ENCODE measurements at places on chromosomes 13 and 19.
A peak's percentile ranks its signal among the peaks of the same experiment; 100 is the strongest.

- no peak for DNase-seq
Observed at GRCh38 chr19:54480051-54480450, 7.0 kb upstream of the CDC42EP5 start.

DNA sequence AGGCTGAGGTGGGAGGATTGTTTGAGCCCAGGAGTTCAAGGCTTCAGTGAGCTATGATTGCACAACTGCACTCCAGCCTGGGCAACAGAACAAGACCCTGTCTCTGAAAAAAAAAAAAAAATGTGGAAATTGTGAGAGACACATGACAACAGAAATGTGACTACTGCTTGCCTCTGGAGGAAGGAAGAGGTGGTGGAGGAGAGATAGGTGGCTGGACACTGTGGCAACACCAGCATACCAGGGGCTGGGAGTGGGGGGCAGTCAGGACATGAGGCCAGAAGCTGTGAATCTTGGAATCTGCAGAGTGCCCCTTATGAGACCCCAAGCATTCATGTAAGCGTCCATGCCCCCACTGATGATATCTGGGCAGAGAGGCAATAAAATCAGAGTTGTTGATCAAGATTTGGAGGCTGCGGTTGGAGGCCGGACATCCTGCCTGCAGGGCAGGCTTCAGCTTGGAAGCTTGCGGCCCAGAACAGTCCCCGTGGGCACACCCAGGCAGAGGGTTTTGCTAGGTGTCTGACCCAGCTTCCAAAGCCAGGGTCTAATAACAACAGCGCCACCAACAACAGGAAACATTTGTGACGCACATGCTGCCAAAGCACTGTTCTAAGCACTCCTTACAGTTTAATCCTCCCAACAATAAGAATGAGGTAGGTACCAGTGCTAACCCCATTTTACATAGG is 16.9 kb downstream of the FAM187B start:
- peak; percentile 83 for DNase-seq

DNA sequence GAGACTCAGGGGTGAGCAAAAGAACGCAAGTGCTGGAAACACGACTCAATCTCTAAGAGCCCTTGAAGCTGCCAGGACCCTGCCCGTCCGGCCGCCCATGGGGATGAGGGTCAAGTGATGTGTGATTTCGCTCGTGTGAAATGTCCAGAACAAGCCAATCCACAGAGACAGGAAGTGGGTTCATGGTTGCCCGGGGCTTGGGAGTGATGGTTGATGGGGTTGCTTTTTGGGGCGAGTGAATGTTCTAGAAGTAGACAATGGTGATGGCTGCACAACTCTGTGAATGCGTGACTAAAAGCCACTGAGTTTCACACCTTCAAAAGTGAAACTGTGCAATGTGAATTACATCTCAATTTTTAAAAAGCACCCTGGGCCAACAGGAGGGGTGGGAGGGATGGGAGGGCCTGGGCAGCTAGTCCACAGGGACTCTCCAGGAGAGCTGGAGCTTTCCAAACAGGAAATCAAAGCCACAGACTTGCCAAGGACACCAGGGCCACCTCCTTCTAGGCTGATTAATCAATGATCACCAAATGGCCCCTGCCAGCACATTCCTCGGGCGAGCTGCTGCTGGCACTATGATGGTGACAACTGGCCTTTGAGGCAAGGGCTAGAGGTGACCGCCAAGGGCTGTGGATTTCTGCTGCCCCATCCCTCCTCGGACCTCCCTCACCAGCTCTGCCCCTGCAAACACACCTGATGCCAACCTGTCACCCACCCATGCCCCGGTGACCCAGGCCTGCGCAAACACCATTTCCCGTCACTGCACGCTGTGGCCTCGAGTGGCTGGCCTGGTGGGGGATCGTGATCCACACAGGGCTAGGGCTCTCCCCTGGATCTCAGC is 14.0 kb downstream of the DPP9 start:
- no peak for DNase-seq

- DNase-seq = no peak
Observed at GRCh38 chr13:112972867-112973576, 4.0 kb downstream of the MCF2L start.

DNA sequence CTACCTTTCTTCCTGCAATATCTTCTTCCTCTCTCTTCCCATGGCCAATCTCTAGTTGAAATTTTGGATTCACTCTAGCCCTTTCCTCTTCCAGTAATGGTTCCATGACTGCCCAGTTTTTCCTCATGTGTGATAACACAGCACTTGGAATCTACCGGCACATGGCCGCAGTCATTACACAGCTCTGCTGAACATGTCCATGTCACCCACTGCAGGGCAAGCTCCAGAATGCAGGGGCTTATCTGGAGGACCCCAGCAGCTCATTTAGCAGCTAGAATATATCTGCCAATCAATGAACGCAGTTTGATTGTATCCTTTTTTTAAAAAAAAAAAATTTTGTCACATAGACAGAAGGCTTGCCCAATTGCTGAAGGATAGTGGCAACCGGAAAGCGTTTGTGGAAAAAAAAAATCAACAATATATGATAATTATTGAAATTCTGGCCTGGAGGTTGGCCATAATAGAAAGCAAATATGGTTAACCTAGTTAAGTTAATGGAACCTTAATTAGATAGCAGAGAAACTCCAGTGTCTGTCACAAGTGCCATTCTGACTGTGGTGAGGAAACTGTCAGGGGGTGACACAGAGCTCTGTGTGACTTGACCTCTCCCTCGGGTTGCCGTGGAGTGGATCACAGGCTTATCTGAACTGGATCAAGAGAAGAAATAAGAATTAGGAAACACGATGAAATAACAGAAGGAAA is 426.7 kb downstream of the LIG4 start:
- no peak for DNase-seq

DNA sequence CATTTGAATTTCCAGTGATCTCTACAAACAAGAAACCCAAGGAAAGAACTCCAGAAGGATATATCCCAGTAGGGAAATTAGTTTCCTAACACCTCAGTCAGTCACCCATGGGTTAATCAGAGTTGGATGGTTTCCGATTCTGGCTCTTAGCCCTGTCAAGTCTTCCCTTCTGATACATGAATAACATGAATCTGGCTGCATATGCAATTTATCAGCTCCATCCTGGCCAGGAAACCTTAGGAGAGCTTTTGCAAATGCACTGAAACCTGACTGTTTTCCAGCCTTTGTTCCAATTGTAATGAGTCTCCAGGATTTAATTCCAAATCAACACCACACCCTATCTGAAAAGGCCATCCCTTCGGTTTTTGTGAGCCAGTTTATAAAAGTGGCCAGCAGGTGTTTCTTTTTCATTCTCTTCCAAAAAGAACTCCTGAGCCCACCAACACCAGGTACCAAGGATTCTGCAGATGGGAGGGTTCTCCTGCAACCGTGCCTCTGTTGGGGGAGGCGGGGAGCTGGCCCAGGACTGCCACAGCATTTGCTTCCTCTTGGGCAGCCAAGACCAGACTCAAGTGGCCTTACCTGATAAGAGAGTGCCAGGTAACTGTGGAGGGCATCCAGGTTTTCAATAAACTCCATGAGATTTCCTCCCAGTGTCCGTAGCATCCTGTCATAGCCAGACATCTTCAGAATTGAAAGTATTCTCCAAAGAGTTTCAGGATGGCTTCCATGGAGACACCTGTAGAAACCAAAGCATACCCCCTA is 77.5 kb downstream of the C13orf42 start:
- no peak for DNase-seq

DNA sequence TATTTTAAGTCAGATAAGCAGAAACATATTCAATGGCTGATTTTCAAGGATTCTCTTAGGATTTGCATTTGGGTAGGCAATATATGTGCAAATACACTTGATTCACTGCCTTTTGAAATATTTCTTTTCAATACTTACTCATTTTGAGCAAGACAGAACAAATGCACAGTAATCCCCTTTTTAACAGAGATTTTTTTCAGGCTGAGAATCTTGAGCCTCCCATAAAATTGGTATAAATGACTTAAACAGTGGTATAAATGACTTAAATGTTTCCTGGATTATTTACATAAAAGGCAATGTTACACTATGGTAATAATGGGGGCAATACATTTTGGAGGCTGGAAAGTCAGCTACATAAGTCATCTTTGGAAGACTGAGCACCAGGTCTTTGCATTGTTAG is 389.0 kb downstream of the OLFM4 start:
- DNase-seq = no peak

- no peak for DNase-seq
Observed at GRCh38 chr19:35120492-35120891, 4.9 kb downstream of the FXYD3 start.

- no peak for DNase-seq
Observed at GRCh38 chr13:111640006-111640405, 319.6 kb downstream of the TEX29 start.

DNA sequence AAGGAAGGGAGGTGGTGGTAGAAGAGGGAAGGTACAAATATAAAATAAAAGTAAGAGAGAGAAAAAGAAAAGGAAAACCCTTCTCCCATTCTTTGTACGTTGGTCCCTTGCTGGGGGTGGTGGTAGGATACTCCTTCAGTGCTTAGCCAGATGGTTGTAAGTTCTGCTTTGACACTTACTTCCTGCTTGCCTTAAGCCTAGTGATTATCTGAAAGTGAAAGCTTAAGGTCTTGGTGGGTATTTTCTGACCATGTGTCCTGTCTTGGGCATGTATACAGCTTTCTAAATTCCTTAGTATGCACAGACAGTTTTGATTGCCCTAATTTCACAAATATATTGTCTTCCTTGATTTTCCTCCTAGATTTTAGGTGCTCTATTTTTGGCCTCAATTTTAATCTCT is 314.8 kb downstream of the PCDH17 start:
- no peak for DNase-seq

GRCh38 chr13:38684714-38685113 is 2.2 kb upstream of the FREM2 start:
- no peak for DNase-seq

- DNase-seq = no peak
Observed at GRCh38 chr13:78649997-78650716, 8.8 kb downstream of the OBI1 start.

- DNase-seq = peak; percentile 50
Observed at GRCh38 chr13:50512474-50513299, 330.8 kb downstream of the DLEU7 start.
